ENCODE measurements at places on chromosomes 11 and 22.

DNA sequence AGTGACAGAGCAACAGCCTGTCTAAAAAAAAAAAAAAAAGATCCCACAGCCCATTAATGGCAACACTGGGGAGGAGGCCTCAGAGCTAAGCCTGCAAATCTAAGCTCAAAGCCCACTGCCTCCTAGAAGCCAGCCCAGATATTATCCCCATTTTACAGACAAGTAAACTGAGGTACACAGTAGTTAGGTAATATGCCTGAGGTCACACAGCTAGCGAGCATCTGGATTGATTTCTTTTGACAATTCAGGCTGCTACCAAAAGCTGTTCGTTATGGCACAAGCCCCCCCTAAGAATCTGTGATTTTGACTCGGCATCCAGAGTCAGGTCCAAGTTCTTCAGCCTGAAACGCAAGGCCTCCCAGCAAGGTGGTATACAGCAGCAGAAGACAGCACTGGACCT lies 13.7 kb downstream of the ELFN2 start:
- no peak for DNase-seq

DNA sequence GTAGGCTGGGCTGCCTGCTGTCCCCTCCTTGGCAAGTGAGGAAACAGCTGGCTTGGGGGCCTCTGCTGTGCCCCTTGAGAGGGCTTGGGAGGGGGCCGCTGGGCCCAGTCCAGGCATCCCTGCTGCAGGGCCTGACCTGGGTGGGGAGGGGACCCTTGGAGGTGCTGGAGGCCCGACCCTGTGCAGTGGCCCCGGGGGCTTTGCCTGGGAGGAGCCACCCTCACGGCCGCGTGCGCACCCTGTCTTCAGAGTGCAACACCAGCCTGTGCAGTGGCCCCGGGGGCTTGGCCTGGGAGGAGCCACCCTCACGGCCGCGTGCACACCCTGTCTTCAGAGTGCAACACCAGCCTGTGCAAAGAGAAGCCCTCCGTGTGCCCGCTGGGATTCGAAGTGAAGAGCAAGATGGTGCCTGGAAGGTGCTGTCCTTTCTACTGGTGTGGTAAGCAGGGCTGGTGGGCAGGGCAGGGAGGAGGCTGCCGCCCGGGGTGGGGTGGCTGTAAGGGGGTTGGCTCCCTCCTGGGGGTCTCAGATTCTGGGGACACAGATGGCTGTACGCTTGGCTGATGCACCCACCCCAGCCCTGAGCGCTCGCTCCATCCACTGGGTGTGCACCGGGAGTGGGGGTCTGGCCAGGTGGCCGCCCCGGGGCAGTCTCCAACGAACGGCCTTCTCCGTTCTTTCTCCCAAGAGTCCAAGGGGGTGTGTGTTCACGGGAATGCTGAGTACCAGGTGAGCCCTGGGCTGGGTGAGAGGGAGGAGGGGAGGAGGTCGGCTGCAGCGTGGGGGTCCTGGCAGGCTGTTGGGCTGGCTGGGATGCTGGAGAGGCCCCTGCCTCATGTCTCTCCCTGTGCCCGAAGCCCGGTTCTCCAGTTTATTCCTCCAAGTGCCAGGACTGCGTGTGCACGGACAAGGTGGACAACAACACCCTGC lies 32.9 kb downstream of the MUC2 start:
- DNase-seq = no peak

GRCh38 chr11:2443881-2444820 lies at the start of gene TRPM5:
TRPM5 (minus strand) TSS chr11:2444514; CDS start chr11:2423036, 21,478 bp downstream.
- no peak for DNase-seq

DNA sequence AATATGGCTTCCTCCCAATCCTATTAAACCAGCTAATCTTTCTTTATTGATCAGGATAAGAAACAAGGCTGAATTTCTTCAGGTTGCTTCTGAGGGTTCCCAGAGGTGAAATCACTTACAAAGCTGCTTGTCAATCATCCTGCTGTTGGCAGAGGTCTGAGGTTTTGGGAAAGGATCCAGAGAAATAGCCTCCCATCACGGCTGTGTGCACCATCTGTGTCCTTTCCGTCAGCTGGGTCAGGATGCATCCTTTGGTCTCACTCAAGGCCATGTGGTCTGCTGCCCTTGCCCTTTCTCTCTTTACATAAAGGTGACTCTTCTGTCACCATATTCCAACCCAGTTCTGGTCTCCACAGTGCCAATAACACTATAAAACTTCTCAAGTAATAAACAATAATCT lies 113.4 kb upstream of the TEAD1 start:
- DNase-seq = no peak

DNA sequence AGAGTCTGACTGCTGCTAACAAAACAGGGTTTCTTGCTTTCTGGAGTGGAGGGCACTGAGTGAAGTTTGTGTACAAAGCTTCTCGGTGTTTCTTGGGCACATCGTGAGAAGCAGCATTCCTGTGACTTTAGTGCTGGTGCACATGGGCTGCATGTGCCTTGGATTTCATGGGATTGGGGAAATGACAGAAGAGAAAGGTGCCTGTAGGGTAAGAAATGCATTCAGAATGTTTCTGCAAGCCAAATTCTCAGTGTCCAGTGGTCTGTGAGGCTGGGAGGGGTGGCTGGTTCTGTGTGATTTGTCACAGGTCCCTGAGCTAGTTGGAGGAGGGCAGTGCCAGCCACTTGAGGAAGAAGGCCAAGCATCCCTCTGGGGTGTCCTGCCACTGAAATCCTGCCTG lies 404.2 kb upstream of the NARS2 start:
- no peak for DNase-seq
